GM12864 (cell line): ENCODE measurements at places on chromosomes 12 and 14.

GRCh38 chr14:75409316-75410205 is 18.3 kb upstream of the JDP2 start:
- no peak for DNase-seq

DNA sequence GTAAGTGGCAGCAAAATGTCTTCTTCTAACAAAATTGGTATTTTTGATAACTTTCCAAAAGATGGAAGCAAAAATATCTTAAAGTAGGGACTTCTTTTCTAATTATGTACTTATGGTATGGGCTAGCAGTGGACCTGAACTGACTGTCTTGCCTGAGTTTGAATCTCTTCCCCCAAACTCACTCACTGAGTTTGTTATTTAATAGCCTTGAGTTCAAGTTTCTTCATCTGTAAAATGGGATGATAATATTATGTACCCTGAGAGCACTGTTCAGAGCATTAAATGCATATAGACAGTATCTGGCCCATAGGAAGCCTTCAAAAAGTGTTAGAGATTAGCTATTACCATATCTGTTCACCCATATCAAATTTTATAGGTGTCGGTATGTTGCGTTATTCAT is 210.4 kb upstream of the NUDT4 start:
- DNase-seq = no peak

DNA sequence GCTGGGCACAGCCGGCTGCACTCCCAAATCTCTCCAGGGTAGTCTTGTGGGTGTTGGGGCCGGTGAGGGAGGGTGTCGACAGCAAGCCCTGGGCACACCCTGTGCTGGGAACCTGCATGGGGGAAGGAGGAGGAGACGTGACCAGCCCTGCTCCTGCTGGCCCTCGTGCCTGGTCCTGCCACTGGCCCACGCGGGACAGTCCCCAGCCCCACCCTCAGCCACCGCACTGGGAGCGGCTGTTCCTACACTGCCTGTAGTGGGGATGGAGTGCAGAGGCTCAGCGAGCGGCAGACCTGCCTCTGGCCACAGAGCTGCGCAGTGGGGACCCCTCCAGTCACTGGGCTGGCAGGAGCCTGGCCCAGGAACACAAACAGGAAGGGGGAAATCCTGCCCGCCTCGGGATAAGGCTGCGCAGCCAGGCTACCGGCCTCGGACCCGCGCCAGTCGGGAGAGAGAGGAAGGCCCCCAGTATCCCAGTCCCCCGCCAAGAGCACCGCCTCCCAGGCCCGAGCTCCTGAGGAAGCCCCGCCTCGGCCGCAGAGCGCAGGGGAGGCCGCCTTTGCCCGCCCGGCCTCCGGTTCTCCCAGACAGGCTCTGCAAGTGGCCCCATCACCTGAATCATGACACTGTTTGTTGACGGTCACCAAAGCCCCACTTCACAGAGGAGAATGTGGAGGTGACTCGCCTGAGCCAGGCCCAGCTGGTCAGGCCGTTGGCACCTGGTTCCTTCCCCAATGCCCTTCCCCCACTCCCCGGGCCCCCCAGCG is 10.6 kb downstream of the AHNAK2 start:
- no peak for DNase-seq

- DNase-seq = no peak
Observed at GRCh38 chr12:53431187-53431586, 7.5 kb downstream of the AMHR2 start.

GRCh38 chr12:48903363-48903981 is 21.8 kb downstream of the FKBP11 start:
- DNase-seq = no peak

DNA sequence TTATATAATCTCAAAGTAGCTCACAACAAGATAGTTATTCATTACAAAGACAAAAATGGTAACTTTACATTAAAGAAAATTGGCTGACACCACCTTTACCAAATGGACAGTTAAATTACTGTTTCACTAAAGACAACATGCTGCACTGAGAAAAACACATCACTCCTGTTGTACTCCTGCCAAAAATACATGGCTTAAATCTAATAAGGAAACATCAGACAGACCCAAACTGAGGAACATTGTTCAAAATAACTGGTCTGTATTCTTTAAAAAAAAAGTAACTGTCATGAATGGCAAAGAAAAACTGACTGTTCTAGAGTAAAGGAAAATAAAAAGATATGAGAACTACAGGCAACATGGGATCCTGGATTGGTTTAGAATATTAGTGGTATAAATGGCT is 151.3 kb upstream of the DCN start:
- no peak for DNase-seq
